Activated CD4-positive, alpha-beta T cell treated with anti-CD3 and anti-CD28 coated beads for 1 hour (primary cell): ENCODE measurements at places on chromosomes 5 and 9.

GRCh38 chr9:91740701-91741100 lies 209.3 kb downstream of the ROR2 start:
- DNase-seq, result no peak

- DNase-seq, result no peak
These were observed 3.1 kb downstream of the ISOC1 start for GRCh38 chr5:129097498-129098296.

DNA sequence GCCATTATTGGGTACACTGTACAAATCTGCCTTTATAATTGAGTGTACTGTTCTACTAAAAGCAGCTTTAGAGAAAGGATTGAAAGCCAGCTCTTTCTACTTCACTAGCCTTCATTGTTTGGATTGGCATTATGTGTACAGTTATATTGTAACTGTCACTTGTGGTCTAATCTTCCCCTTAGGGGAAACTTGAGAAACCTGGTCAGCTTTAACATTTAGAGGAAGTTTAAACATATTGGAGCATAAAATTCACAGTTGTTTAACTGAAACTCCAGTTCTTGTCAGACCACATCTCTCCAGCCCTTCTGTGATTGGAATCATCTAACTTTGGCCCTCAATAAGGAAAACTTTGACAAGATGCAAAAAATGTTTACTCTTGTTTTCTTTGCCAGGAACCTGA lies 24.6 kb downstream of the PIK3R1 start:
- no peak for DNase-seq

DNA sequence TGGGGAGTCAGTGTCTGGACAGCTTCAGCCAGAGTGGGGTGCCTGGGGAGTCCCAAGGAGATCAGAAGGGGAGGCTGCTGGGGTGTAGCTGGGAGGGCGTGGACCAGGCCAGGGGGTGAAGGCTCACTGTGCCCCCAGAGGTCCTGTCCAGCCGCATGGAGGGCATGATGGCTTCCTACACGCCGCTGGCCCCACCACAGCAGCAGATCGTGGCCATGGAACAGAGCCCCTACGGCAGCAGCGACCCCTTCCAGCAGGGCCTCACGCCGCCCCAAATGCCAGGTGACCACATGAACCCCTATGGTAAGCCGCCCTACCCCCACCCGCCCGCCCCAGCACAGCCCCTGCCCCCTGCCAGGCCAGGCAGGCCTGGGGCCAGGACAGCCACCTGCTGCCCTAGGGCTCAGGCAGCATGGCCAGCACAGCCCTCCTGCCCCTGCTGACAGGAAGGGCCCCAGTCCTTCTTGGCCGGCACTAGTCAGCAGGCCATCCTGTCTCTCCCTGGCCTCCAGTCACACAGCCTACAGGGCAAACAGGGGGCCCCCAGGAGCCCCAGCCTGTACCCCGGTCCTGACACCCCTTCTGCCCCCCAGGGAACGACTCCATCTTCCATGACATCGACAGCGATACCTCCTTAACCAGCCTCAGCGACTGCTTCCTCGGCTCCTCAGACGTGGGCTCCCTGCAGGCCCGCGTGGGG lies 82.1 kb downstream of the LMX1B start:
- DNase-seq, result no peak

DNA sequence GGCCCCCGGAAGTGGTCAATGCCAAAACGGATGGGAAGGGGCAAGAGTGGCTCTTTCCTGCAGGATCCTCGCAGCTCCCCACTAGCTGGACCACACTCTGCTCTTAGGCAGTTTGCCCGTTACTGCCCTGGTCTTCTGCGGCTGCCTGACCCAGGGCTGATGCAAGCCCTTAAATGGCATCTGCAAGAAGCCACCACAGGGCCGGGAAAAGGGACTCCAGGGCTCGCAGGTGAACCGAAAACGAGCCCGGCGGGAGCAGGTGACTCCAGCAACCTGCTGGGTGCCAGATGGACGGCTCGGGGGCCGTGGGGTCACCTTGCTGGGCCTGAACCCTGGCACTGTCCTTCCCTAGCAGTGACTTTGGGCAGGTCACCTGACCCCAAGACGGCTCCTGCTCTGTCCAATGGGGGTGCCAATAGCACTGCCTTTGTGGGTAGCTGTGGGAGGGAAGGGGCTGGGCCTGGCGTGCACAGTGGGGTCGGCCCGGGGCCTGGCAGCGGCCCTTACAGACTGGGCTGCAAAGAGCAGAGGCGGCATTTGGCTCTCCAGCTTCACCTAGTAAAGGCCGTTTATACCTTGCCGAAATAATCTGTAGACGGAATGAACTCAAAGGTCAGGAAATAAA lies 1.3 kb downstream of the TMEM250 start:
- DNase-seq, result no peak

DNA sequence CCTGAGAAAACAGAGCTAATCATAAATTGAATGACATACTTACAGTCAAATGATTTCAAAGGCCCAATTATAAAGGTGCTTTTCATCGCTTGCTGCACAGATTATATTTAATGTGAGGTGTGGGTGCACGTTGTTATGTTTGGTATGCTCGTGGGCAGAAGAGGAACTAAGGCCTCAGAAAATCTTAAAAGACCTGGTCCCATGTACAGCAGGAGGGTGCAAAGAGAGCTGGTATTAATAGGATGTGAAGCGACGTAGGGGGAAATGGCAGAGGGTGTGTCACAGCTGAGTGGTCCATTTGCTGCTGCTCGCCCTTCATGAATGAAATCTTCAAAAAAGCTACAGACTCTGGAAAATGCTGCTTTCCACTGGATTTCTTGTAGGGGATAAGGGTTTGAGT lies 40.5 kb upstream of the IFNK start:
- no peak for DNase-seq

- DNase-seq, result no peak
These were observed 200.9 kb upstream of the MSX2 start for GRCh38 chr5:174523311-174524071.

DNA sequence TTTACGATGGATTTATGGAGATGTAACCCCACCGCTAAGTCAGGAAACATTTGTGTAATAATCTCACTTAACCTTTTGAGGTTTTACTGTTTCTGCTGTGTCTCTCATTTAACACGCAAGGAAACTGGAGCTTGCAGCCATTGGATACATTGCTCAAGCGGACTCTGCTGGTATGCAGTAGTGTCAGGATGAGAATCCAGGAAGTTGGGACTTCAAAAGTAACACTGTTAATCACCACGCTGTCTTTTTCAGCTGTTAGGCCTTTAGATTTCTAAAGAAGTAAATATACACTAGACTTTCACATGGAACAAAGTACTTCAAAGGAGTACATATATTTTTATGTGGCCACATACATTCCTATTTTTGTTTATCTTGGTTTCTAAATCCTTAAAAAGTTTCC lies 114.7 kb downstream of the LPAR1 start:
- DNase-seq, result no peak

GRCh38 chr9:133750982-133751649 lies 13.0 kb upstream of the SARDH start:
- DNase-seq, result no peak

- no peak for DNase-seq
These were observed 54.3 kb downstream of the NR3C1 start for GRCh38 chr5:143349177-143349576.

DNA sequence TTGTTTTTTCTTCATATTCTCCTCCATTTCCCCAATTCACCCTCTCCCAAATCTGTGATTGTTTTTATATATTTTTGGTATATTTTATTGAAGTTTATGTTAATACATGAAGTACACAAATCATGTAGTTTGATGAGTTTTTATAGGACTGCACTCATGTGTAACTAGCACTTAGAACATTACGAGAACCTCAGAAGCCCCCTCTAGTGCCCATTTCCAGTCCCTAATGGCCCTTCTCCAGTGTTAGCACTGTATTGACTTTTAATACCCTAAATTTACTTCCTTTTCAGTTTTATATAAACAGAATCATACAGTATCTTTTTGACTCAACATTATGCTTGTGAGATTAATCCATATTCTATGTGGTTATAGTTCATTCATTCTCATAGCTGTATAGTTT lies 18.5 kb upstream of the FKTN start:
- no peak for DNase-seq

GRCh38 chr9:89605465-89606048 lies 745 bp downstream of the GADD45G start:
- peak; percentile 40 for DNase-seq

DNA sequence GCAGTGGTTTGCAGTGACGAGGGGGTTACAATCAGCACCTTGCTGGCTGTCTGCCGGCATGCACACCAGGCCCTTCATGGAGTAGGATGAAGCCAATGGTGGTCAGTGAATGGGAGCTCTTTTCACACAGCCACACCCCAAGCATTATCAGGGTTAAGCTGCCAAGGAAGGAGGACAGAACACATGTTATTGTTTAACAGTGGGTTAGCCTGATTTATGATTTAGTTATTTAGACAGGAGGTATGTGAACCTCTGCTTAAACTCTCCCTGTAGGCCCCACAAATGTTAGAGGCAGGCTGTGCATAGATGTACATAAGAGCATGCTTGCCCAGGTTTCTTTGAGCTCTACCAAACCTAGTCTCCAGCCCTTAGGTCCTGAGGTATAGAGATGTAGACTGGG lies 262.9 kb downstream of the SPOCK1 start:
- no peak for DNase-seq

GRCh38 chr5:151719228-151720000 lies 32.7 kb upstream of the SPARC start:
- no peak for DNase-seq

DNA sequence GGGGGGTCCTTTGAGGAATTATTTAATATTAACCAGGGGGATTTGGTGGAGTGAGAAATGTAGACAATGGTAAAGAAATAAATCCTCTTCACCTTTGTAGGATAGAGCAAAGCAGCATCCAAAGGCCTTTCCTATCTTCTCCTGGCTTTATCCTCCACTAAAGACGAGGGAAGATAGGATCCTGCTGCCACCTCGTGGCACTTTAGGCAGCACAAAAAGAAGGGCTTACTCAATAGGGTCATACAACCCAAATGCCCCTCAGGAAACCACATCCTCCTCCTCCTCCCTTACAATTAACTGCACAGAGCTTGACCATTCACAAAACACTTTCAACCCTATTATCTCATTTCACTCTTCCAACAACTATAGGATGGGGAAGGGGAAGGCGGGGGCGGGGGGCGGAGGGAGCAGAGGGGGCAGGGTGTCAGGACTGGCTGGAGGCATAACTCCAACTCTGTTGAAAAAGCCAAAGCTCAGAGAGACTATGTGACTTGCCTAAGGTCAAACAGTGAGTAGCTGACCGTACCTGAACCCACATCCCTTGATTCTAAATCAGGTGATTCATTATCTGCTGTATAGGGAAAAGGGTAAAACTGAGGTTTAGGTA lies 45.4 kb upstream of the MYOT start:
- DNase-seq, result no peak

GRCh38 chr5:156363861-156364260 lies 36.9 kb downstream of the SGCD start:
- DNase-seq, result no peak

GRCh38 chr5:138737494-138738265 lies 15.5 kb upstream of the CTNNA1 start:
- DNase-seq, result no peak

DNA sequence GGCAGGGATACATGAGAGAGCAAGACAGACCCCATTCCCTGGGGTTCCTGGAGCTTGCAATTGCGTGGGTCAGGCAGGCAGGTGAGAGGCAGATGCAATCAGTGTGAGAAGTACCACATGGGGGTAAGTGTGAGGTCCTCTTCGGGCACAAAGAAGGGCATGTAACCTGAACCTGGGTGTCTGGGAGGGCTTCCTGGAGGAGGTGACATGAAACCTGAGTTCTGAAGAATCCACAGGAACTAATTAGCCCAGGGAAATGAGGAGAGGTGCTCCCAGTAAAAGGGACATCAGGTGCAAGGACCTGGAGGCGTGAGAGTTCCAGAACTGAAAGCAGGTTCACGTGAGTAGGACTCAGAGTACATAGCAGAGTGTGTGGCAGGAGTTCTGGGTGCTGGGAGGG lies 2.5 kb downstream of the AMBP start:
- no peak for DNase-seq

DNA sequence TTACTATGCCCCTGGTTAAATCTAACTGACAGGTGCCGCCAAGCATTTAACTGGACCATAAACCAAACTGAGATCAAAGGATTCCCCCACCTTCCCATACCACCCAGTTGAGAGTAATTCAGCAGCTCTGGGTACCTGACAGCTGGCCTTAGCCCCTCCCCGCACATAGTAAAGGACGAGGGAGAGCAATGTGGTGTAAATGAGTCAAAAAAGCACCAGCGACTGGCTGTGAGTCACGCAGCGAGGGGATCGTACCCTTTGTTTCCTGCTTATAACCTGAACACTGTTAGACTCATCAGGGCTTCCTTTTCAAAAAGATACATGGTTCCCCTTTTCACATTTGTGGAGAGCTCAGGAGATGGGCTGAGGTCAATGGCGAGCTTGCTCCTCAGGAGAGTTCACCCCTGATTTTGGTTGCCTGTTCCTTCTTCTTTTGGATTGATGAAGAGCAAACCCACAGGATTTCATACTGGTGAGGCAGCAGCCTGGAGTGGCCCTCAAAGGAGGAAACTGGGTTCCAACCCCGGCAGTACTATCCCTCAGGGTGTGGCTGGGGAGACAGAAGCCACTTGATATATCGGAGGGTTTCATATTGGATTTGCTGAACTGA lies 71.5 kb downstream of the ANKRD33B start:
- peak; percentile 42 for DNase-seq

DNA sequence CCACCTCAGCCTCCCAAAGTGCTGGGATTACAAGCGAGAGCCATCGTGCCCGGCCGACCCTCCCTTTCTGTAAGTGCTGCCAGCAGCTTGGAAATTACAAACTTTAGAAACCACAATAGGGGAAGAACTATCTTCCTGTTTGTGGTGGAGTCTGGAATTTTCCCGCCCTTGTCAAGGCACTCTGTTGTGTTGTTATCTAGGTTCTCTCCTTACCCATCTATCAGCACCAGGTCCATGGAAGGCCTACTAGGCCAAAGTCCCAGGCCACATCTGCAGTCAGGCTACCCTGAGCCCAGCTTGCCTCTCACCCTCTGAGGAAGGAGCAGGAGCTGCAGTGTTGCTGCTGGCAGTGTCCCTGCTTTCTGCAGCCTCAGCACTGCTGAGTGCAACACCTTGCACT lies 214.9 kb downstream of the MCTP1 start:
- no peak for DNase-seq

DNA sequence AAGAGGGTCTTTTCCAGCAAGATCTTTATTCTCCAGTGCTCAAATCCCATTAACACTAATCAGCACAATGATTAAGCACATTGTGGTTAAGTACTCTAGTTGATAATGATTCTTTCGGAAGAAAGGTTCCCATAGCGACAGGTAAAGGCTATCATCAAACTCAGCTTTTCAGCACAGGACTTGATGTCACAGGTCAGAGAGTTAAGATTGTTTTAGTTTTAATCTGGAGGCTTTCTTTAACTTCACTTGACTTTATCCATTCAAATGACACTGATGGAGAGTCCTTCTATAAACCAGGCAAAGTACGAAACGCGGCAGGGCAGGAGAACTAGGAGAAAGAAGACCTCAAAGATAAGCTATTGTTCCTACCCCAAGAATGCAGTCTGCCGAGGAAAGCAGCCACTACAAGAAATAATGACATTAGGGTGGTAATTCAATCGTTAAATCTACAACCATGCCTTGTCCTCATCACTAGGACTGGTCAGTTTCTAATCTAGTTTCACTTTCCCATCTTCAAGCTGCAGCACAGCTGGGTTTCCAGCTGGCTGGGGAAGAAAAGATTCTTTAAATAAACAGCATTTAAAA lies 4.6 kb downstream of the NRG2 start:
- DNase-seq, result no peak
